ENCODE measurements at places on chromosomes 5 and 9.
A peak's percentile ranks its signal among the peaks of the same experiment; 100 is the strongest.

DNA sequence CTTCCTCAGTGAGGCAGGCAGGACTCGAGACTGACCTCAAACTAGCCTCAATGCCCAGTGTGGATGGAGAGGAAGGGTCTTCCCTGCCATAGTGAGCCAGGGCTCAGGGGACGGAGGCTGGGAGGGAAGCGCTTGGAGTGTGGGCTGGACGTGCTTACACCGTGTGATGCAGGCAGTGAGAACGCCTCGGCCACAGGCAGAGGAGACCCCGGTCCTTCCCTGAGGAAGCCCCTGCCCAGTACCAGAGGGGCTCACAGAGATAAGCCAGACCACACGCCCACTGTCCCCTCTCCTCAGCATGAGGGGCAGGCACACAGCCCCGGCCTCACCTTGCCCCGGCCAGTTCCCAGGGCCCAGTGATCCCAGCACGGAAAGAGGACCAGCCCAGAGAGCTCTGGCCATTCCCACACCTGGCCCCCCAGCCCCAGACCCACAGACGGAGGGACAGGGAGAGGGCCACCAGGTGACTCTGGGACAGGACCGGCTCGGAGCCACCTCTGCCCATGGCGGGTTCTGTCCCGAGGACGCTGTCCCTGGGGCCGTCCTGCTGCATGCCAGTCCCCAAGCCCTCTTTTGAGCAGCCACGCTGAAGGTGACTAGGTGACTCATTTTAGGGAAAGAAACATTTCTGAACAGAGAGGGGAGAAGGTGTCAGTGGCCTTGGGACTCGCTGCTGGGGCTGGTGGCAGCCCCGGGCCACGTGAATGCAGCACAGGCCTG, 6.0 kb upstream of the NSMF start:
- no peak for DNase-seq

DNA sequence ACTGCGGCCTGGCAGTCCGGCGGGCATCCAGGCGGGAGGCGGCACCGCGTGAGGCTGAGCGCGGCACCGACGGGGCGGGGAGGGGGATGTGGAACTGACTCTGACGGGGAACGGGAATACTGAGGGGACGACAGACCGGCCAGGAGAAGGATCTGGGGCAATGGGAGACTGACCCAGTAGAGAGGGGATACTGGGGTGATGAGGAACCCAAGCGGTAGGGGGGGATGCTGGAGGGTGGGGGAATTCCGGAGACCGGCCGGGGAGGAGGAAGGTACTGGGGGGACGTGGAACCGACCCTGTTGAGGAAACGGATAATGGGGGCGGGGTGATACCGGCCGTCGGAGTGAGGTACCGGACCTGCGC, 423 bp downstream of the IPPK start:
- DNase-seq: peak; percentile 57

- no peak for DNase-seq
Measured at GRCh38 chr5:68028131-68028727, 187.3 kb upstream of the PIK3R1 start.

GRCh38 chr5:60738461-60738860, 38.5 kb upstream of the DEPDC1B start:
- DNase-seq: no peak

- DNase-seq: no peak
Measured at GRCh38 chr9:77960356-77961153, 71.1 kb downstream of the GNAQ start.

DNA sequence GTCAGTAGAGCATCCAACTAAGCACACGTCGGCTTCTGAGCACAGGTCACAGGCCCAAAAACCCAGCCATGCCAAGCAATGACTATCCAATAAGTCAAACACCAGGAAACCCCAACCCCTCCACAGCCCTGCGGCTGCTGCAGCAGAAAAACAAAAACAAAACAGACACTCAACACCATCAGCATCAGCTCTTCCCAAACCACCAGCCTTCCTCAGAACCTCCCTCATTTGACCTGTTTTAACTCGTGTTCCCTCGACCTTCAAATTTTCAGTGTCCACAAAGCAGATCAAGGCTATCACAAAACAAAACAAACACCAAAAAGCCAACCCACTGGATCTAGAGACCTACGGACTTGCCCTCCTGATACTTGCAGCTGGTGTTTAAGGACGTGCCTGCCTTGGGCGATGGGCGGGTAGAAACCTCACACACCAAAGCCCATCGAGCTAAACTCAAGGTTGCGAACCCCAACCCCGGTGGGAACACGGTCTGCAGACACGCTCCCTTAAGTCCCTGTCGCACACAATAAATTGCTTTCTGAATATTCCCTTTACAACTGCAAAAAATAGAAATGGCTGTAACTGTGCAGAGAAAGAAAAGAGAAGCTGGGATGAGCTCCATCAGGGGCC, 247.1 kb upstream of the ANKRD55 start:
- no peak for DNase-seq

- no peak for DNase-seq
Measured at GRCh38 chr5:143338658-143339366, 64.7 kb downstream of the NR3C1 start.

- DNase-seq: no peak
Measured at GRCh38 chr5:146409054-146409671, 38.0 kb upstream of the TCERG1 start.

GRCh38 chr5:1445689-1446601, 705 bp upstream of the SLC6A3 start:
- DNase-seq: no peak

DNA sequence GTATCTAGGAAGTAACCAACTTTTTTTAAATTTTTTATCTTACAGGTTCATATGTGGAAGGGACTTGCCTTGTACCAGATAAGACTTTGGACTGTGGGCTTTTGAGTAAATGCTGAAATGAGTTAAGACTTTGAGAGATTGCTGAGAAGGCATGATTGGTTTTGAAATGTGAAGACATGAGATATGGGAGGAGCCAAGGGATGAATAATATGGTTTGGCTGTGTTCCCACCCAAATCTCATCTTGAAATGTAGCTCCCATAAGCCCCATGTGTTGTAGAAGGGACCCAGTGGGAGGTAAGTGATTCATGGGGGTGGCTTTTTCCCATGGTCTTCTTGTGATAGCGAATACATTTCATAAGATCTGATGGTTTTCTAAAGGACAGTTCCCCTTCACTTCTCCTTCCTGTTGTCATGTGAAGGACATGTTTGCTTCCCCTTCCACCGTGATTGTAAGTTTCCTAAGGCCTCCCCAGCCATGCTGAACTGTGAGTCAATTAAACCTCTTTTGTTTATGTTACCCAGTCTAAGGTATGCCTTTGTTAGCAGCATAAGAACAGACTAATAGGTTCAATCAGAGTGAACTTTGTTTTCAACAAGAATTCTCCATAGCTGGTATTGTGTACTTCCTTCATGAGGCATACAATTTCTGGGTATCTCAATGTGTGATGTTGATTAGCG, 535.6 kb upstream of the MEF2C start:
- DNase-seq: no peak

- no peak for DNase-seq
Measured at GRCh38 chr5:13763719-13764118, 180.8 kb downstream of the DNAH5 start.

- DNase-seq: no peak
Measured at GRCh38 chr5:8879248-8879647, 666.6 kb downstream of the SEMA5A start.

DNA sequence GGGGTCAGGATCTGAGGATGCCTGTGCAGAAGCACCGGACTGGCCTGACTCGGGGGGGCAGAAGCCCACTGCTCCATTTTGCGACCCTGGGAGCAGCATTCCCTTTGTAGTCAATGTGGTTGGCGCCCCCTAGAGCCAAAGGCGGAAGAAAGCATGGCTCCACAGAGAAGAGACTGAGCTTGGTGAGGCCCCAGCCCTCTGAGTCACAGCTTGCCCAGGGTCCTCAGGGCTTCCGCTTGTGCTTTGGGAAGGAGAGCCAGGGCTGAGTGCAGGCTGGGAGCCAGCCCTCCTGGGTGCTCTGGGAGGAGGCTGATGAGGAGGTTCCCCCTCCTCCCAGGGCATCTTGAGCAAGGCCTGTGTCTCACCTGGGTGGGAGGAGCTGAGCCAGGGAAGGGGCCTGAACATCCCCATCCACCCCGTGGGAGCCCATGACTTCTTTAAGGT, 5.5 kb upstream of the AQP3 start:
- peak; percentile 89 for DNase-seq

DNA sequence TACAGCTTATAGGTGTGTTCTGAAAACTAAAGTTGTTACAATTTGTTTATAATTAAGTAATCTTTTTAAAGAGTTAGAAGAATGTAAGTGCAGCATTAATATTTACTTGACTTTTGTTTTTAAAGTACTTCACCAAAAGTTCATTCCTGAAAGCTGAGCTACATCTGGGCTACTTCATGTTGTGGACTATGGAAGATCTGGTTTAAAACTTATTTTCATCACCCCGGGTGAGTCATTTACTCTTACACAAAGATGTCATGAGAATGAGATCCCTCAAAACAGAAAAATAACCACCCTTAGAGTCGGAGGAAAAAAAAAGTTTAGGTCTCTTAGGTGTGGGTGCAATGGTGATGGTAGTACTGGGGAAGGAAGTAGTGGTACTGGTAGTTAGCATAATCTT, 5.1 kb downstream of the POU5F2 start:
- DNase-seq: no peak

Data from hepatocyte (in vitro differentiated cells).